ENCODE measurements at places on chromosomes 7 and 10.

DNA sequence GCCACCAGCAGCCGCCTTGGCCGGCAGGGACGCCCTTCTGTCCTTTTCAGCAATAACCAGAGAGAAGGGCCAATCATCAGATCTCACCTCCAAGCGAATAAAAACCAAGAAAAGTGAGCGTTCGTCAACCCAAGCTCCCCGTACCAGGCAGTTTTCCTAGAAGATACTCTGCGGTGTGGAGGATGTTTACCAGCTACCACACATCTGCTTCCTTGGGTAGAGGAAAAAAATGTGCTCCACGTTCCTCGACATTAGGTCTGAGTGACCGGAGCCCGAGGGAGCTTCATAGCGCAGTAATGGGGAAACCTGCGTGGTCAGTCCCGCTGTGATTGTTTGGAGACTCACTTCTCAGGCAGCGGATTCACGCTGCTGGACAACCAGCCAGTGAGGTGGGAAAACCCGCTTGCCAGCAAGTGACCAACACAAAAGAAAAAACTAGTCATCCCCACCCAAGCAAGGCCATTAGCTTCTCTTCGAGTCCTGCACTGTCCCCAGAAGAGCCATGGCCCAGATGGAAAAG is 73.0 kb downstream of the ZRANB1 start:
- no peak for DNase-seq

GRCh38 chr7:92766461-92767003 is 69.8 kb downstream of the CDK6 start:
- DNase-seq, result no peak

DNA sequence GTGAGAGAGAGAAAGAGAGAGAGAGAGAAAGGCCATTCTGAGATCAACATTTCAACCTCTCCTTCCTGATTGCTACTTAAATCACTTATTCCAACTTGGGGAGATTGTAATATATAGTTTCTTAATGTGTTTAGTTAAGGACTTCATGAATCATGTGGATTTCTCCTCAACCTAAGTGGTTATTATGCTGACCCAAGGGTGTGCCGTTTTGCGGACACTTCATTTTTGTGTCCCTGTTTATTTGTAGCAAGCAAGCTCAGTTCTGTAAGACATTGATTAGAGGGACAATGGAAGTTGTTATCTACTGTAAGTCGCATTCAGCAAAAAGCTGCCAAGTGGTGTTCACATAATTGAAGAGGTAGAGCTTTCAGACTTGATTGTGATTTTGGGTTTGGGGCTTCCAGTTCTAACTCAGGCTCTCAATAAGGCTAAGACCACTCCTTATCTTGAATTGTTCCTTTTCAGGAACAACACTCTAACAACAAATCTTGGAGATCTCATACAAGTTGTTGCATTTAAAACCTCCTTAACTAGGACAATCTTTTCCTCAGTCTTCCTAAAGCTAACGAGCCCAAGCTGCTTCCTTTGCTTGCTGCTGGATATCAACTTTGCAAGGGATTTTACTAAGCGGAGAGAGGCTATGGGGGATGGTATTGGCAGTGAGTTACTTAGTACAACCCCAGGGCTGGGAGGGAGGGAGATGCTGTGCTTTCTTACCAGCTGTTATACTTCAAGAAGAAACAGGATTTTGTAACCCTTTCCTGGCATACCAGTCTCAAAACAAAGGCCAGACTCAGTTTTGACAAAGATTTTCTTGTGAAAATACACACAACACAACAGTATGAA is 19.8 kb upstream of the COL1A2 start:
- DNase-seq, result peak; percentile 96

DNA sequence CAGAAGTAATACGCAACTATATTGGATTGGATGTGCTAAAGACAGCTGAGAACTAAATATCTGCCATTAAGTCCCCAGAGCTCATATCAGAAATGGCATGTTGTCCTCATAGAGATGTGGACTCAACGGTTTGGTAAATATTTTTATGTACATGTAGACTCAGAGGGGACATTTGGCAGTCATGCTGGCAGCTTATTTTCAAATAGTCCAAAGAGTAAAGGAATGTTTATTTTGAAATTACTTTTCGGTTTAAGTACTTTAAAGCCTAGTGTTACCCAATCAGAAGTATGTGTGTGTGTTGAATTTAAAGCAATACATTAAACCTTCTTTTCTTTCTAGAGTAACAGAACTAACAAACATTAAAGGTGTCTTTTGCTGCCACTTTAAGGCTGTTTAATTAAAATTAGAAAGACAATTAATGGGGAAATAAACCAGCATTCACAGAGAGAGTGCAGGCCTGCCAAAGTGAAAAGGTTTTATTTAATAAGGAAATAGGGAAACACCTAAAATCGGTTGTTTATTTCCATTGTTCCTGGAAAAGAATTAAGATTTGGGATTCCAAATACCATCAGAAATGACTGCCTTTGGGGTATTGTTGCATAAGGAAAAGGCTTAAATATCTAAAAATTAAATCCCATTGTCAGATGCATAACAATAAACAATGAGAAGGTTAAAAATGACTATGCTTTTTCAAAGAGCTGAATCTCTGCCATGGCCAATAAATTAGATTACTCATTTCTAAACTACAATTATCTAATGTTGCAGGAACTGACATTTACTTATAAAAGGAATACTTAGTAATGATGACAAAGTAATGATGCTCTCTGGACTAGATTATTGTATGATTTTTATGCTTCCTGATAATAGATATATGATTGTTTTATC is 113.4 kb upstream of the AHR start:
- DNase-seq, result peak; percentile 31

DNA sequence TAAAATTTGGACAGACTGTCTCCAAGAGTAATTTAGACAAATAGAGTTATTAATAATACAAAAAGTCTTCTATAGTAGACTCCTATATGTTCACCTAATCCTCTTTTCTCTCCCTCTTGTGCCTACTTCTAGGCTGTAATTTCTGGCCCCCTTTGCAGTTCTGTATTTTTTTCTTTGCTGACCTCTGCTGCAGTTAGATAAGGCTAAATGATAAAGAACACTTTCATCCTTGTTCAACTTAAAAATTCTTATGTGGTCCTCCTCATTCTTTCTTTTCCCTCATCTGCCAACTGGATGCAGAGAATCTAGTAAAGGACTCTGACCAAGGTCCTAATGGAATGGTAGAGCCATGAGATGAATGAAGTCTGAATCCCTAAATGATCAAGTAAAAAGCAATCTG is 20.1 kb downstream of the GLCCI1 start:
- DNase-seq, result no peak
